ENCODE measurements at places on chromosomes 7 and 10.

DNA sequence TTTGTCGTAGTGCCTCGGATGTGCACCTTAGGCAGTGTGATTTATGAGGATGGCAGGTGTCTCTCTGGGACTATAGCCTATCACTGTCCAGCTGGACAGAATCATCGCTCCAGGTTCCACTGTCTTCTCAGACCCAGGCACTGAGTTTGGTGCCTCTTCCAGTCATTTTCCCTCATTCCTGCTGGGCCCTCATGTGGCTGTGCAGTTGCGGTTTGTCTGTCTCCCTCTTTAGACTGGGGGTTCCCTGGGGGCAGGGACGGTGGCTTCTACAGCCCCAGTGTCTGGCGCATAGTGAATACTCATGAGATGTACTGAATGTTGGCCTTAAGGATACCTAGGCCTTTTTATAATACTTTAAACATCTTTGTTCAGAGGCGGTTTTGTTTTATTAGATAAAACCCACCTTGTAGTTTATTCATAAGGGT, 28.9 kb downstream of the CCM2 start:
- DNase-seq = no peak

DNA sequence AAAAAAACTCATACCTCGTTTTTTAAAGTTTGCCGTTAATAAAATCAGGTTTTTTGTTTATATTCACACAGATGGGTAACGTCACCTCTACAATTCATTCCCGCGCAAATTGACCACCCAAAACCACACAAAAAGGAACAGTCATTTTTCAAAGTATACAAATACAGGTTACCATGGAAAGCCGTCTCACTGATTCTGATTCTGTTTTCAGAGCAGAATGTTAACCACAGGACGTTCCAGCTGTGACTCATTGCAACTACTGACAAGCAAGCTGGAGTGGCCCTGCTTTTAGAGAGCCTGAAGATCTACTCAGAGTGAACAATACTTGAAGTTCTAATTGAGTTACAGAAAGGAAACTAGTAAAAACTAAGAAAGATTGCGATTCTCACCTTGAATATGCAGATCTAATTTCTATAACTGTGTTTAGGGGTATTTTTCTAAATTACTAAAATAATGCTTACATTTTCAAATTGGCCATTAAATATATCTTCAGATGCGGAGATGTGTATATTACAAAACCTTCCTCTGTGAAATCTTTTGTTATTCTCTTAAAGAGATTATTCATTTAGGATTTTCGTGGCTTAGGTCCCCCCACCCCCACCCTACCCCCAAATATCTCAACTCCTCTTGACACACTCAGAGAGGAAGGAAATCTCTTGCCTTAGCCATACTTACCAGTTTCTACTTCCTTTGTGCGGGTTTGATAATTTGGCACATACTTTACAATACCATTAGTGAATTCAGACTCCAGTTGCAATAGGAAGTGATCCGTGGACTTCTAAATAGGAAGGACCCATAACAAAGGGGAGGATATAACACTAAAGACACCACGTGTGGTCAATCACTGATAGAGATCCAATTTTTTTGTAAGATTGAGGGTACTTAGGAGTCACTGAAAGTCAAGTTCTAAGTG, 106.0 kb downstream of the CUBN start:
- no peak for DNase-seq

DNA sequence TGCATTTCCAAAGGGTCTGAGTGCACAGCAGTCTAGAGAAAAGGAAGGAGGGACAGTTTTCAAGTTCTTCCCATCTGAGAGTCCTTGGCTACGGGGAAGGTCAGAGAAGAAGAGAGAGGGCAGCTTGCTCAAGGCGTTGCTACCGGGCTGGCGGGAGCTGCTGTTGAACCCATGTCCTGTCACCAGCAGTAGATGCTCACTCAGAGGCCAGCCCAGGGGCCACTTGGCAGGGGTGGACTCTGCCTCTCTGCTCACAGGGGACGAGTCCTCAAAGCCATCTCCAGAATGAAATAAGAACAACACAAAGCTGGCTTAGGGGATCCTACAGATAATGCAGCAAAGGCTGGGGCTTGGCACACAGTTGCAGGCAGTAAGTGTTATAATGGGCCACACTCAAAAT, 231.5 kb downstream of the TNS3 start:
- DNase-seq = no peak

DNA sequence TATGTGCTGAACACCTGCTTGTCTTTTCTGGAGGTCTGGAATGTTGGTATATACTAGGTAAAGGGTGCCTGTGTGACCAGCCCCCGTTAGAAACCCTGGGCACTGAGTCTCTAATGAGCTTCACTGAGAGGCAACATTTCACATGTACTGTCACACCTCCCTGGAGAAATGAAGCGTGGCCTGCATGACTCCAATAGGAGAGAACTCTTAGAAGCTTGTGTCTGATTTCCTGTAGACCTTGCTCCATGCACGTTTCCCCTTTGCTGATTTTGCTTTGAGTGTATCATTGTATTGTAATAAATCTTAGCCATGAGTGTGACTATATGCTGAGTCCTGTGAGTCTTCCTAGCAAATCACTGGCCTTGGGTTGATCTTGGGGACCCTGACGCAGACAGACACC, 82.8 kb downstream of the PPP1R3C start:
- no peak for DNase-seq

DNA sequence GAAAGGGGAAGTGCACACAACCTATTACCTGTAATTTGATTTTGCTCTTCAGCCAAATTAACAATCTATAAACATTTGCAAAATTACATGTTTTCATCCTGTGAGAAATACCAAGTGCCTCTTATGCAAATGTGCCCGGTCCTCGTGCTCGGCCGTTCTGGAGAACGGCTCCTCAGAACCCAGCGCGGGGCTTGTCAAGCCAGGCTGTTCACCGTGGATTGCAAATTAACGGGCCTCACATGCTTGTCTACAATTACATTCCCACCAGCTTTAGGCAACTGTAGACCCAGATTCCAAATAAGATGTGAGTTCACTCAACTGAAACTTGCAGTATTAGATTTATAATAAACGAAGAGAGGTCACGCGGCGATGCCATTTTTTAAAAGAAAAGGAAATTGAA, 8.8 kb downstream of the FOXL3 start:
- DNase-seq = no peak

GRCh38 chr10:87864496-87865059, 1.2 kb downstream of the PTEN start:
- DNase-seq = no peak

DNA sequence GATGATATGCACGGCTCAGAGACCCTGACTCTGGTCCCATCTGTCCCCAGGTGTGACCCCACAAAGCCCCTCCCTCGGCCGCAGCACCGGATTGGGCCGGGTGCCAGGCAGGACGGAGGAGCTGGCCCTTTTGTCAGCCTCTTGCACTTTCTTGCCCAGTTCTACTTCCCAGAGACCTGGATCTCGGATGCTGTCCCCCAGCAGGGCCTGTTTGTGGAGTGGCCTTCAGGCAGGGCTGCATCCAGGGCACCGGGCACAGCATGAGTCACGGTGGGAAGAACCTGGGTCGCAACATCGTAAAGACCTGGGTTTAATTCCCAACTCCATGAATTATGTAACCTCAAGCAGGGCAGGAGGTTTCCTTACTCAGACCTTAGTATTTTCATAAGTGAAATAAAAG, 158.4 kb upstream of the SH2B2 start:
- DNase-seq = no peak

GRCh38 chr10:63642808-63643207, 121.6 kb downstream of the REEP3 start:
- DNase-seq = no peak

GRCh38 chr7:137940656-137941518, 61.0 kb downstream of the CREB3L2 start:
- no peak for DNase-seq

- DNase-seq = no peak
Measured at GRCh38 chr10:119177708-119178371, 772 bp downstream of the PRDX3 start.

- no peak for DNase-seq
Measured at GRCh38 chr7:15594461-15594860, 32.6 kb upstream of the AGMO start.

- DNase-seq = peak; percentile 9
Measured at GRCh38 chr7:125316466-125316865, 386.8 kb upstream of the POT1 start.

GRCh38 chr10:87826653-87827052, 8.6 kb upstream of the ATAD1 start:
- DNase-seq = no peak

DNA sequence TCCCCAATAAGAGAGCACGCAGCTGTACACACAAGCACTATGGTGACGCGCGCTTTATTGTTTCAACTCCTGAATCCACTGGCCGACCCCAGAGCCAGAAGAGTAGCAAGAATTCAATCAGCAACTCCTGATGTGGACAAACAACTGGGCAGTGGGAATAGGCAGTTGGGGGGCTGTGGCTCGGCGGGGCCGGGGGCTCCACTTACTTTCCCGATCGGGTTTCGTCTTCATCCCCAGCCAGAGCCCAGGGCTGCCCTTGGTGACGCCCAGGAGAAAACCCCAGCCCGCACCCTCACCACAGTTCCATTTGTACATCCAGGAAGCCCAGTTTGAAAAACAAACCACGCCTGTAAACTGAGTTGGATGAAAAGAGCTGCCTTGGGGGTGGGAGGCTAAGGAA, 38.7 kb downstream of the DAGLB start:
- DNase-seq = no peak

DNA sequence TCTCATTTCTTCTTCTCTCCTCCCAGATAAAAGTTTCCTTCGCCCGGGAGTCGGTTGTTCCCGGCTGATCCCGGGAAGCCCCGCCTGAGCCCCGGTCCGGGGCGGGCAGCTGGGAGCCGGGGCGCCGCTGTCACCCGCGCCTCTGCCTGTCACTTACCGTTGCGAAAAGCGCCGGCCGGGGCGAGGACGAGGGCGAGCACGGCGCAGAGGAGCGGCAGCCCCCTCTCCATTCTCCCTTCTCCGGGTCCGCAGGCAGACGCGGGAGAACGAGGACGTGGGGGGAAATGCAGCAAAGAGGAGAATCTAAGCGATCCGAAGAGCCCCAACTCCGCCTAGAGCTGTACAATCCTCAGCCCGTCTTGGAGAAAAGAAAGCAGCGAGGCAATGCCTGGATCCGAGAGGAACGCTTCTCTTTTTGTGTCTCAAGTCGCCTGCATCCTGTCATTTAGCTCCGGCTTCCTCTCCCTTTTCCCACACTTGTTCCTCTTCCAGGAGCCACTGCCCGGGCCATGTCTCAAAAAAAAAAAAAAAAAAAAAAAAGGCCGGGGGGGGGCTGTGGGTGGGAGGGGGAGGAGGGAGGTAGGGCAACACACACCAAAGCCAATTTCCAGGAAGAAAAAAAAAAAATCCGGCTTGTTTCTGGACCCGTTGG, at the start of gene NRP1:
Gene NRP1 (minus strand): TSS at position 515 of the 652 bp plus-strand sequence. CDS start 285 bp downstream, at position 230.
- no peak for DNase-seq

DNA sequence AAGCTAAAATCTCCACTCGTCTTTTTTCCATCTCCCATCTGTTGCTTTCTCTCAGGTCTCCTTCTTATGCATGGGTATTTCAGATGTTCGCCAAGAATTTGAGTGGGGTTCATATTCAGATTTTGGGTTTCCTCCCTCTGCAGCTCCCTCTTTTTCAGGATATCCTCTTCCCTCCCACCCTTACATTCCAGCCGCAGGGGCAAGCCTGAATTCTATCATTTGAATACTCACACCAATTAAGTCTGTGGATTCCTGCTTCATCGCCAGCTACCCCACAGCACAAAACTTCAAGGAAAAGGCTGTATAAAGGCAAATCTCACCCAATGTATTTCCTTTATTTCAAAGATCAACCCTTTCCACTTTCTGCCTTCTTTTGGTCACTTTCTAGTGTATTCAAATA, 41.6 kb upstream of the FOXI2 start:
- no peak for DNase-seq

DNA sequence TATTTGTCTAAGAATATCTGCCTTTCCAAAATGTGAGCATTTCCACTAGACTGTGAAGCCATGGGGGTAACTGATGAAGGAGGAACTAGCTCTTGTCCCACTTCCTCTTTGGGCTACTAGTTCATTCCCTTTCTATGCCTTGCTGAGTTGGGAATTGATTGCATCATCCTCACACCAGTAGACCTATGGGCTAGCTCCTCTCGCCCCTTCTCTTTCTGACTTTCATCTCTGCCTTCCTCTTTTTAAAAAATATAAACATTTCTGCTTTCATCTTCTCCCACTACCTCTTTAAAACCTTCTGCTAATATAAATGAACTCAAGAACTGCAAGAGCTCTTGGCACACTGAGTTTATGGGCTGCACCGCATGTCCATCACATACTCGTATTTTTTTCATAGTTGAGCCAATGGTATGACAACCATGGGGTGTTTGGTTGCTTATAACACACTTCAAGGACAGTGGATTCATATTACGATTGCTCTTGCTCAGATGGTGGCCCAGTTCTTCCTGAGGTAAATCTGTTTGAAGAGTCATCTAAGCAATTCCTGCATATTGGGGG, 182.0 kb downstream of the REEP3 start:
- no peak for DNase-seq

All from HEK293T (cell line).